Substantia nigra (tissue), 51 donors: ENCODE measurements at places on chromosomes 2 and 18.

DNA sequence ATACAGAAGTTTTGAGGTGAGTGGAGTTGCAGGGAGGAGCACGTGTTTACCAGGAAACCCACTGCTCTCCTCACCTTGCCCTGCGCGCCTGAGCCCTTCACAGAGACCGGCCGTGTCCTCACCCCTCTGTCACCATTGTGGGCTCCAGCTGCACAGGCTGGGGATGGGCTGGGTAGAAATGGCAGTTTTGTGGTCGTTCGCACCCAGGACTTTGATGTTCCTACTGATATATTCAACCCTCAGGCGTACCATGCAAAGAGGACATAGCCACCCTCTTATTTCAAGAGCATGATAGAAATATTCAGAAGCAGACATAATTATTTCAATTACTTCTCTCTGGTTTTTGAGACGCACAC, 78.2 kb downstream of the GBX2 start:
- no peak for DNase-seq

DNA sequence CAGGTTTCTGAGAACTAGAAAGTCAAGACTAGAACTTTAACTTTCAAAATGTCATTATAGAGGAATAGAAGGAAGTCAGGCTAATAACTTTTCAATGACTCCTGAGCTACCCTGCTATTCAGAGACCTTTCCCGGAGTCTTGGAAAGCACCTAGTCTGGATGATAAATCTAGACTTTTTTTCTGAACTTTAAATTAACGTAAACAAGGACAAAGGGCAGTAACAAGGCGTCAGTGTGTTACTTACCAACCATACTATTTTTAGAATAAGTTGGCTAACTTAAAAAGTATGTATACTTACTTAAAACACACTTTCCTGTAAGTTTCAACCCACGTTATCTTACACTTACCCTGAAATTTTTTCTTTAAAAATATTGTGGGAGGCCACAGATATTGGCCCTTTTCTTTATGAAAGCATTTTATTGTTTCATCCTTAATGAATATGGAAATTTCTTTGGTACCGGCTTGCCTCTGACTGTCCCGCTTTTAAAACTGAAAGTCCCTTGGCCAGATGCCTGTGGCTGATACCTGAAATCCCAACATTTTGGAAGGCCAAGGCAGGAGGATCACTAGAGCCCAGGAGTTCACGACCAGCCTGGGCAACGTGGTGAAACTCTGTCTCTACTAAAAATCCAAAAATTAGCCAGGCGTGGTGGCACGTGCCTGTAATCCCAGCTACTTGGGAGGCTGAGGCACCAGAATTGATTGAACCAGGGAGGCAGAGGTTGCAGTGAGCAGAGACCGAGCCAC, 9.7 kb downstream of the PMAIP1 start:
- no peak for DNase-seq

DNA sequence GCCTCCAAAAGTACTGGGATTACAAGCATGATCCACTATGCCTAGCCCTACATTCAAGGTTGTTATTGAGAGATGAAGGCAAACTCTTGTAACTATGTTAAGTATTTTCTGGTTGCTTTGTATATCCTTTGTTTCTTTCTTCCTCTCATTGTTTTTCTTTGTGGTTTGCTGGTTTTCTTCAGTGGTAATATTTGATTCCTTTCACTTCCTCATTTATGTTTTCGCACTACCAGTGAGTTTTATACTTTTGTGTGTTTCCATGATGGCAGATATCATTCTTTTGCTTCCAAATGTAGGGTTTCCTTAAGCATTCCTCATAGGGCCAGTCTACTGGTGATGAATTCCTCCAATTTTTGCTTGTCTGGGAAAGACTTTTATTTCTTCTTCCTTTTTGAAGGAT, 90.2 kb downstream of the NCK2 start:
- no peak for DNase-seq

DNA sequence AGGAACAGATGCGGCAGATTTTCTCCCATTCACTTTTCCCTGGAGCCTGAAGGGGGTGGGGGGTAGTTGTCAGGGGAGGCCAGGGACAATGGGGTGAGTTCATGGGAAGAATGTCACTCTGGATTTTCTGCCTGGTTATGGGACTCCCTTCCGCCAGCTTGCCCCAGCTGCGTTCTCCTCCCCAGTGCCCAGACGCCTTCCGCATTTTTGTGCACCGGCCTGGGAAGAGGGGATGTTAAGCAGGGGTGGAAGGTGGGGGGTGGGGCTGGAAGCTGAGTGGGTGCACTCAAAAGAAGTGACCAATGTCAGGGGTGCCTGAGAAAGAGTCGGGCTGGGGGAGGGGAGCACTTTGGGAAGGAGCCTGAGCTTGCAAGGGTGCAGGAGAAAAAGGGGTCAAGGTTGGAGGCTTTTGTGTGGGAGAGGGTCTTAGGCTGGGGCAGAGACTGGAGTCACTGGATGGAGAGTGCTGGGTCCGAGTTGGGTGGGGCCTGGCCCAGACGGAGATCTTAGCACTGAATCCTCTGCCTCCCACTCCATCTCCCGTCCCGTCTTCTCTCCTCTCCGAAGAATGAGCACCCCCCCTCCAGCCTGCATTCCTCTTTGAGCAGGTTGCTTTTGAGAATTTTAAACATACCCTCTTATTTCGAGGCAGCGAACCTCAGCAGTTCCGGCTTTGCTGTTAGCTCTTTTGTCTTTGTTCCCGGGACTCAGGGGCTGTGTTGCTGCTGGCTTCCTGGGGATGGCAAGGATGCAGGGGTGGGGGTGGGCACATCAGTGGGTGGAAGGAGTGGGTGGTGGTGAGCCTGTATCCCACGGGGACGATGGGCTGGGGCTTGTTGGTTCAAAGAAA, 2.7 kb downstream of the IGFBP2 start:
- DNase-seq, result no peak

- no peak for DNase-seq
These were observed 240.3 kb downstream of the CDH7 start for GRCh38 chr18:65990944-65991708.

GRCh38 chr18:57534511-57534909, 52.0 kb downstream of the FECH start:
- no peak for DNase-seq

DNA sequence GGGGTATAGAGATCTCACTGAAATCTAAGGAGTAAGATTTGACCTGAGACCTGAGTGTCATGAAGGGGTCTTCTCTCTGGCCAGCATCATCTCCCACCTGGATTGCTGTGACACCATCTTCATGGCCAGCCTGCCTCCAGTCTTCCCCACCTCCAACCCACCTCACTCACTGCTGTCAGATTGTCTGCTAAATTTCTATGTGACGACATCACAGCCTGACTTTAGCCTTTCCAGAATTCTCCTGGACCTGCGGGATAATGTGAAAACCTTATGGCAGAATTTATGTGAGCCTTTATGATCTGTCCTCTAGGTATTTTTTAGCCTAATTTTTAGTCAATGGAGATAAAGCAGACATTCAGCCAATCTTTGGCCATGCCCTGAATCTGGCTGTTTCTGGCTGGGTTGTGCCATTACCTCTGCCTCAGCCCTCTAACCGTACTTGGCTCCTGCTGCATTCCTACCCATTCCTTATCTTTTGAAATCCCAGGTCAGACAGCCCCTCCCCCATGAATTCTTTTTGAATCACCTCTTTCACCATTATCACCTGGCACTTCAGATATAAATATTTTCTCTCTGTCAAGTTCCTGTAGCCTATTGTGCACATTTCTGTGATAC, 66.4 kb upstream of the MMADHC start:
- no peak for DNase-seq

GRCh38 chr18:27491772-27492171, 306.7 kb upstream of the CHST9 start:
- no peak for DNase-seq

- no peak for DNase-seq
These were observed 69.6 kb downstream of the EML4 start for GRCh38 chr2:42238644-42239288.

DNA sequence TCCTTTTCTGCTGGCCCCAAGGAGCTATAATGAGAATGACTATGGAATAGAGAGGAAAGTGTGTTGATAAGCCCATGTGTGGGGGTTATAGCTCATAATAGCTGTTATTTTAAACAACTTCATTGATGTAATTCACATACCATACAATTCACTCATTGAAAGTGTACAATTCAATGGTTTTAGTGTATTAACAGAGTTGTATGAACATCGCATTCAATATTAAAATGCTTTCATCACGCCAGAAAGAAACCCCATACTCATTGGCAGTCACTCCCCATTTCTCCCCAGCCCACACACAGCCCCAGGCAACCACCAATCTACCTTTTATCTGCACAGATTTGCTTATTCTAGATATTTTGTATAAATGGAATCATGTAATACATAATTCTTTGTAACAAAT, 139.6 kb upstream of the CYP1B1 start:
- no peak for DNase-seq

- no peak for DNase-seq
These were observed 16.6 kb downstream of the EN1 start for GRCh38 chr2:118830881-118831280.

DNA sequence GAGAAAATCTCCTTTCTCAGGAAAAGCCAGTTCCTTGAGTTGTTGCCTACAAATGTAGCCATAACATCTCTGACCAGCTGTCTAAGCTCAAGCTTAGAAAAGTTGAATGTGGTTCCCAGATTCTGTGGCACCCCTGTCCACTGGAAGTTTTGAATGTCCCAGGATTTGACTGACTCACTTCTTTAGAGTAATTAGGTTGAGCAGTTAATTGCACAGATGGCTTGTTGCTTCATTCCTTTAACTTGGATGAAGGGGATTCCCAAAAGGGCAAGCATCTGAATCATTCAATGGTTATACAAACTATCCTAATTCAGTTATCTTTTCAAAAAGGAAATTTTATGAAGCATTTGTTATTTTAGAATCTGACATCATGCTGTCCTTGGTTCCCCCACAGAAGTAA, 374.7 kb downstream of the LNPK start:
- DNase-seq, result no peak

- DNase-seq, result no peak
These were observed 323.4 kb upstream of the SLC14A2 start for GRCh38 chr18:45291621-45292615.

- DNase-seq, result no peak
These were observed 287.8 kb upstream of the CCDC68 start for GRCh38 chr18:55247032-55247431.

GRCh38 chr2:134135793-134136192, 118.1 kb upstream of the MGAT5 start:
- no peak for DNase-seq

- no peak for DNase-seq
These were observed 480.0 kb downstream of the SLC4A3 start for GRCh38 chr2:220107380-220107791.

- DNase-seq, result no peak
These were observed 15.6 kb upstream of the STRN start for GRCh38 chr2:36981911-36982310.

- DNase-seq, result no peak
These were observed 188.2 kb downstream of the PTH2R start for GRCh38 chr2:208594642-208595385.

DNA sequence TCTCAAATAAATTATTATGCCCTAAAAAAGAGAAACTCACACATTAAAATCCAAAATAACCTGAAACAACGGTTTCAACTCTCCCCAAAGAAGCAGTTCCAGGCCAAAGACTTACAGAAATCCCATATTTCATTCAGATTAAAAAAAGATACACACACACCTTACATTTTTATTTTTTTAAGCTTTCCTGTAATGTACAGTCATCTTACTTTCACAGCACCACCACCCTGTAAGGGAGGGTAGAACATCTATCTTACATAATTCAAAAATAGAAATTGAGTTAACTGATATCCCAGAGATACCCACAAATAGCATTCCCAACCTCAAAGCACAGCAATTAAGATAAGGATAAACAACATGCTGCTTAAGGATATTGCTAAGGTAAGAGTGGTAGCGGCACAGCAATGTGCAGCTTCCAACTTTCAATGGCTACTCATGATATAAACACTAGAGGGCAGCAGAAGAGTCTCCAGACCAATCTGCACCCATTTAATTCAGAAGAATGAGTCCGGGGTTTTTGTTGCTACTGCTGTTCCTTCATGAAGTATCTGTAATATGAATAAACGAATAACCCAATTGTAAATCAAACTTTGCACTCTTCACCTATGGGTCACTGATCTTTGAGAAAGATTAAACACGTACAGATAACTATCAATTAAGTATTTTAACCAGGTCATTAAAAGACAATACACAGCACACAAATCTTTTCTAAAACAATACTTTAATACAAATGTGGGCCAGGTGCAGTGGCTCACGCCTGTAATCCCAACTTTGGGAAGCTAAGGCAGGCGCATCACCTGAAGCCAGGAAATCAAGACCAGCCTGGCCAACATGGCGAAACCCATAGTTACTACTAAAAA, 11.3 kb downstream of the GFPT1 start:
- DNase-seq, result no peak

DNA sequence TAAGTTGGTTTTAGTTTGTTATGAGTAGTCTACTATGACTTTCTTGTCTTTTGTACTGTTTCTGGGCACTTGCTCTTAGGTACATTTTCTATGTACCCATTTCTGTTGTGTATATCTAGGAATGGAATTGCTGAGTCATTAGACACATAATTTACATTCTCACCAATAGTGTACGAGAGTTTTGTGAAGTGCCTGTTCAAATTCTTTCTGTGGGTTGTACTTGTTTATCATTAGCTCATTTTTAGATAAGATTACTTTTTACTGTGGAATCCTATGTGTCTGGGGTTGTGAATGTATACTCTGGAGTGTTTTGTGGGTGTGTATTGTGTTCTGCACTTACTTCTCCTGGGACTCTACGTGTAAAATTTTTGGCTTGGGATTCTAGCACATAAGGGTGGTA, 36.6 kb upstream of the CD28 start:
- no peak for DNase-seq

- DNase-seq, result no peak
These were observed 124.7 kb upstream of the GATA6 start for GRCh38 chr18:22044474-22045220.

DNA sequence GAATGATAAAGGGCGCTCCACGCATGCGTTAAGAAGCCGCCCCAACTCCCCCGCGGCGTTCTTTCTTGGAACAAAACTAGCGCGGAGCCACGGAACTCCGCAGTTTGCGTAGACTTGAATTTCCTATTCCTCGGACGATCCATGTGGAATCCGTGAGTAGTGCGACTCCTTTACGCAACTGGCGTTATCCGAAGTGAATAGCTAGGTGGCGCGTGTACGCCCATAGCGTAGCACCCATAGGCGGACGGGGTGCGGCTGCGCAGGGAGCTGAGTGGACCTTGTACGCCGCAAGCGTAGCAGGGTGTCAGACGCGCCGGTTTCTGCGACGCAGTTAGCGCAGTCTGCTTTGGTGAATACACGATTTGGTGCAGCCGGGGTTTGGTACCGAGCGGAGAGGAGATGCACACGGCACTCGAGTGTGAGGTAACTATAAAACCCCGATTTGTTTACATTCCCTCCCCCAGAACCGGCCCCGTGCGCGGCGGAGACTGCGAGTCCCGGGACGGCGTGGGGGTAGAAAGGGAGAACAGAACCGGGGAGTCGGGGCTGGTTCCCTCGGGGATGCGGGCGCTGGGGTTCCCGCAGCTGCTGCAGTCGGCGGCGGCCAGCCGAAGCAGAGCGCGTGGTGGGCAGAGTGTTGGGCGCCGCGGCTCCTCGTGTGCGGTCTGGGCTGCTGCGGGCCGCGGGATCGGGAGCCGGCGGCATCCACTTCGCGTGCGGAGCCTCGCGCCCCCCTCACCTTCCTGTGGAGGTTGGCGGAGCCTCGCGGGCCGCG, at the start of gene SLC39A10:
Gene SLC39A10, plus strand, starts transcription at position 368 of the 775 bp plus-strand sequence. CDS start 22,817 bp downstream, outside the sequence.
- DNase-seq, result peak; percentile 99
